ENCODE measurements at places on chromosomes 3 and 15.

GRCh38 chr3:72276806-72277205 is 491.9 kb upstream of the PROK2 start:
- no peak for DNase-seq

DNA sequence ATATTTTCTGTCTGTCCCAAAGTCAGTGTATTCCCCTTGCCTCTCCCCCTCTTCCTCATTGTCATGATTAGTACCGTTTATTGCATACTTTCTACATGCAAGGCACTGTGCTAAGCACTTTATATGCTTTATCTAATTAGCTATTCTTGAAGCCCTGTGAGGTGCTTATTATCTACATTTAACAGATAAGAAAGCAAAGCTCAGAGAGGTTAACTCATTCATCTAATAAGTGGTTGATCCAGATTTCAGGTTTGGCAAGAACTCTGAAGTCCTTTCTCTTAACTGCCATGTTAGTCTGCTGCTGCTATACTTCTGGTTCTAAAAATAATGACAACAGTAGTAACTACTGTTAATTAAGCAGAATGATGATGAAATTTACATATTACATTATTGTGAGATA is 13.5 kb downstream of the IQGAP1 start:
- DNase-seq: no peak

- DNase-seq: no peak
Measured at GRCh38 chr3:129384594-129385323, 43.7 kb downstream of the EFCAB12 start.

DNA sequence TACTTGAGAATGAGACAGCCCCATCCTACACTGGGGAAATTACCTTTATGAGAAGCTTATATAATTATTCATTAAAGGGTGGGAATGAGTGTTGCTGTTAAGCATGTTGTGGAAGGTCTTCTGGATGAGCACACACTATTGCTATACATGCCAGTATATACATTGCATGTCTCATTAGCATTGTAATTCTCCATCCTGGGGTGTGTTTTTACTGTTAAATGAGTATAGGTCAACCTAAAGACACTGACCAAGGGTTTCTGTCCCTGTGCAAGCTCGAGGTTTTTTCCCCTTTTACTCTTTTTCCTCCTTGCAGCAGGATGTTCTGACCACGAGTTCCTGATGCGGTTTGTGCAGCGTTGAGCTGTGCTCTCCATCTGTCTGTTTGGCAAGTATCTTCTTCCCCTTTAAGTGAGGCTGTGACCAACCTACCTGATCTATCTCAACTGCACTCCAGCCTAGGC is 7.2 kb upstream of the IVD start:
- no peak for DNase-seq

DNA sequence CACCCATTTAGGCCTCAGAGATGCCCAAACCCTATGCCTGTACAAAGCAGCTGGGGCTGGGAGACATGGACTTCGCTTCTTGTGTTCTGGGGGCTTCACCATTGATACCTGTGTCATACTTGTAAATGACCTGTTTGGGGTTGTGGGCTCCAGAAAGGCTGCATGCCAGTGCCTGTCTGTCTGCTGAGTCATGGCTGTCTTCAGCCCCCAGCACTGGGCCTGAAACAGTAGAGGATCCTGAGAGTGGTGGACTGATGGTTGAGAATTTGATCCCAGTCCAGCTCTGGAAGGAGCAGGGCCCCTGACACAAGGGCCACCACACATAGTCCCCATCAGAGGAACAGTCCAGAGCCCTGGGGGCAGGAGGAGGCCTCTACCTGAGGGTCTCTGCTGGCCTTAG is 24.6 kb upstream of the APEH start:
- DNase-seq: no peak

GRCh38 chr3:188367678-188368077 is 213.7 kb downstream of the LPP start:
- no peak for DNase-seq
